HepG2 (cell line): ENCODE measurements at places on chromosomes 3 and 15. TPM values are rescaled to one million over a fixed set of nuclear protein-coding genes. Genes with fewer than 3 reads are reported as not detected.

DNA sequence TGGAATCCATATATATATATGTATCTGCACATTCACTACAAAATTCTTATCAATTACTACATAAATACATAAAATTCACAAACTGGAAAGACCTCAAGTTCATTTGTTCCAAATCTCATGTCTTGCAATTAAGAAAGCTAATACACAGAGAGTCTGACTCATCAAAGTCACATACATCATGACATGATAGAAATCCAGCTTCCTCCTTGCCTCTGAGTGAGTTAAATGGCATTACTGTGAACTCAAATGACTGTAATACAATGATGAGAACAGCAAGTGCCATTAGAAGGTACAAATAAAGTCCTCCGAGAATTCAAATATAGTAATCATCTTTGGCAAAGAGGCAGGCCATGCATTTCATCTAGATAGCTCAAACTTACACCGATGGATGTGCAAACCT, 55.1 kb upstream of the AGTR1 start:
- DNase-seq = no peak
- H3K4me1 ChIP-seq = peaks cover 19% of the 10 kb centered on the region
- no peak overlapping the region for H3K4me3 ChIP-seq
- no peaks in the 10 kb centered on the region for H3K27me3 ChIP-seq

GRCh38 chr15:100766243-100767000, 113.2 kb upstream of the ALDH1A3 start:
- H3K4me1 ChIP-seq = no peaks in the 10 kb centered on the region
- DNase-seq = no peak
- no peak overlapping the region for H3K27ac ChIP-seq
- peaks cover 2% of the 10 kb centered on the region for H3K27me3 ChIP-seq

DNA sequence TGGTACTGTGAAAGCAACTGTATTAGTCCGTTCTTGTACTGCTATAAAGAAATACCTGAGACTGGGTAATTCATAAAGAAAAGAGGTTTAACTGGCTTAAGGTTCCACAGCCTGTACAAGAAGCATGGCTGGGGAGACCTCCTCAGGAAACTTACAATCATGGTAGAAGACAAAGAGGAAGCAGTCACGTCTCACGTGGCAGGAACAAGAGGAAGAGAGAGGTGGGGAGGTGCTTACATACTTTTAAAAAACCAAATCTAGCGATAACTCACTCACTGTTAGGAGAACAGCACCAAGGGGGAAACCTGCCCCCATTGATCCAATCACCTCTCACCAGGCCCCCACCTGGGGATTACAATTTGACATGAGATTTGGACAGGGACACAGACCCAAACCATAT, 48.9 kb downstream of the IQGAP1 start:
- no peaks in the 10 kb centered on the region for H3K4me1 ChIP-seq
- H3K4me3 ChIP-seq = no peak overlapping the region
- H3K27me3 ChIP-seq = no peaks in the 10 kb centered on the region
- no peak for DNase-seq

DNA sequence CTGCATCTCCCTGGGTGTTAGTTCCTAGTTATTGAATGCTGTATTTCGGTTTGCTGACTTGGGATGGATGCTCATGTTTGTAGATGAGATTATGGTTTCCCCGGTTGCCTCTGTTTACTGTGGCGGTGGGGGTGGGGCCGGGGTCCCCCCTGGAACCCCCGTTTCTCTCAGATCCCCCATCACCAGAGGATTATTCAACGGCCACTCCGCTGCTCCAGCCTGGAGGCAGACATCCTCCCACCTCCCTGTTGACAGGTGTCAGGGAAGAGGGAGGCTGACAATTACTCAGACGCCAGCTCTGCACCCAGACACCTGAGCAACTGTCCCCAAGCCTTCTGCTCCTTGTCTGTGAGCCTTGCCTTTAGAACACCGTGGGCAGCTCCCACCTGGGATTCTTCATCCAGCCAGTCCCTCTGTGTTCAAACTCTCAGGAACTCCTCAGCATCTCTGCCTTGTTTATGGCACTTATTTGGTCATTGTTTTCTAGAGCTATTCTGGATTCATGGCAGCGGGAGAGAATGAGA, 95.9 kb upstream of the PRR20G start:
- no peak overlapping the region for H3K4me3 ChIP-seq
- no peaks in the 10 kb centered on the region for H3K36me3 ChIP-seq
- H3K4me1 ChIP-seq = no peaks in the 10 kb centered on the region
- DNase-seq = no peak
- peaks cover 31% of the 10 kb centered on the region; the same call in 1 of the 3 replicates for H3K27me3 ChIP-seq

DNA sequence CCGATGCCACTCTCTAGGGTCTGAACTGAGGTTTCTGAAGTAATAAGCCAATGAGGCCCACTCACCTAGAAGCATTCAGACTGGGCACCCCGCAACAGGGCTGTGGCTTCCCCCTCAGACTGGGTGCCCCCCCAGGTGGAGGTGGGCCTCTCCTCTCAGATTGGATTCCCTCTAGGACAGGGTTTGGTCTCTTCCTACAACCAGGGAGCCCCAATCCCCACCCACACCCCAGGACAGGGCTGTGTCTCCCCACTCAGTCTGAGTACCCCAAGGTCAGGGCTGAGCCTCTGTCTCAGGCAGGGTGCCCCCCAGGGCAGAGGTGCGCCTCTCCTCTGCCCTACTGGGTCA, 27.7 kb downstream of the PTH1R start:
- H3K27ac ChIP-seq = no peak overlapping the region
- peaks cover 6% of the 10 kb centered on the region; the same call in 1 of the 2 replicates for H3K27me3 ChIP-seq
- H3K4me1 ChIP-seq = peaks cover 10% of the 10 kb centered on the region

- H3K27me3 ChIP-seq = no peaks in the 10 kb centered on the region
- H3K4me3 ChIP-seq = no peak overlapping the region
- no peak for DNase-seq
- no peaks in the 10 kb centered on the region for H3K36me3 ChIP-seq
Measured at GRCh38 chr3:31777887-31778286, 203.2 kb downstream of the OSBPL10 start.

- H3K27ac ChIP-seq = no peak overlapping the region
- no peak for DNase-seq
- no peaks in the 10 kb centered on the region; the same call in 1 of the 2 replicates for H3K27me3 ChIP-seq
Measured at GRCh38 chr15:80177156-80177555, 24.4 kb downstream of the FAH start.

DNA sequence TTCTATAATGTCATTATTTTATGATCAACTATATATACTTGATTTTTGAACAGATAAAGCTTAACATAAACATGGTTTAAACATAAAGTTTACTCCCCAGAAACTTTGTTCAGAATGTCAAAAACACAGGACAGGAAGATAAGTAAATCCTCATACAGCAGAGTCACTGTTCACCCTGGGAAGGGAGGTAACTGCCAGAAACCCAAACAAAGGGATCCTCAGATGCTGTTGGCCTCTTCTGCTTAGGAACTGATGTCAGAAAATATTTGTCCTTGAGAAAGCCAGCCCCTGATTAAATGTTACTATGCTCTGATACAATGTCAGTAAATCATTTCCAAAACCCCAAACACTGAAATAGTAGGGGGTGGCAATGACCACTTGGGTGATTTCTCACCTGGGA, 185.3 kb downstream of the TJP1 start:
- no peak for DNase-seq
- peaks cover 17% of the 10 kb centered on the region for H3K4me1 ChIP-seq
- no peaks in the 10 kb centered on the region for H3K36me3 ChIP-seq
- H3K27me3 ChIP-seq = peaks cover 12% of the 10 kb centered on the region; the same call in 2 of the 3 replicates
- no peak overlapping the region for H3K4me3 ChIP-seq

DNA sequence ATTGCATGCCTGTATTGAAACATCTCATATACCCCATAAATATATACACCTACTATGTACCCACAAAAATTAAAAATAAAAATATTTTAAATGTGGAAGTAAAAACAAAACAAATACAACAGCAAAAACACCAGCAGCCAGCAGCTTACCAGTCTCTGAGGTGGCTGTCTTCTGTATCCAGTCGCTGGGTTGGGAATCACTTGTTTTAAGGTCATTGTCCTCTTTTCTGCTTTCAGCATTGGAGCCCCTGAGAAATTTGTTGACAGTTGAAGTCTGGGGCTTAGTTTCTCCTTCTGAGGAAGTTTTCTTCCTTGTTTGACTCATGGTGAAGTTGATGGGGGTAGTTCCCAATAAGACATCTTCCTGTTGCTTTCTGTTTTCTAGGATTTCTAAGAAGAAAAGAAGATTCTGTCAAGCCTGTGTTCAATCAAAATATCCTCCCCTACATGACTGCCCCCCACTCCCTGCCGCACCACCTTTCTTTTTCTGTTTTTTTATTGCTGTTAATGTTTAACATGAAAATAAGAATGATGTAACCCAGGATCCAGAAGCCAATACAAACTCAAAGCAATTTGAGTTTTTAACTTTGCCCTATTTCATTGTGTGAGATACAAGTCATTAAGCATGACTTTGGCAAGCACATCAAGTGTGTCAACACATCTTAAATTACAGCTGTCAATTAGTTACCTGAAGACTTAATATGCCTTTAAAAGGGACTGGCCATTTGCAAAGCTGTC, at the start of gene LRRC31:
Gene LRRC31 (minus strand): TSS at position 452 of the 737 bp plus-strand sequence. CDS start 128 bp downstream, at position 324.
- no peaks in the 10 kb centered on the region for H3K36me3 ChIP-seq
- DNase-seq = no peak
- no peak within 1 kb of the TSS for H3K27ac ChIP-seq
- H3K27me3 ChIP-seq = no peaks in the 10 kb centered on the region
- H3K4me1 ChIP-seq = peaks cover 12% of the 10 kb centered on the region

DNA sequence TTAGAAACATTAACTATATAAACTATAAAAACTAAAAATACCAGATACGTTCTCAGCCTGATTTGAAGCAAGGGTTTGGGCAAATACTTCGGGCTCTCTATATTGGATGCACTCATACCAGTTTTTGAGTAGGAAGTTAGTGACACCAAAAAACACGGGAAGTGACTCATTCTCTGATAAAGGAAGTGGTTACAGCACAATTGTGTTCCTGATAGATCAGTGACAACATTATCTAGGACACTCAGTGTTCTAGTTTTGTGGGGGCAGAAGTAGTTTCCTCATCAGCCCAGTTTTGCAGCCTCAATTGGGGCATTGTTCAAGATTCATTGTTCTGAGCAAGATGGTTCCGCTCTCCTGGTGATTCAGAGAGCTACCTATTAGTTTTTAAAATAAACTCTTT, 469.6 kb upstream of the DPPA4 start:
- no peaks in the 10 kb centered on the region for H3K36me3 ChIP-seq
- H3K27me3 ChIP-seq = no peaks in the 10 kb centered on the region
- no peak overlapping the region for H3K4me3 ChIP-seq
- no peaks in the 10 kb centered on the region for H3K4me1 ChIP-seq

DNA sequence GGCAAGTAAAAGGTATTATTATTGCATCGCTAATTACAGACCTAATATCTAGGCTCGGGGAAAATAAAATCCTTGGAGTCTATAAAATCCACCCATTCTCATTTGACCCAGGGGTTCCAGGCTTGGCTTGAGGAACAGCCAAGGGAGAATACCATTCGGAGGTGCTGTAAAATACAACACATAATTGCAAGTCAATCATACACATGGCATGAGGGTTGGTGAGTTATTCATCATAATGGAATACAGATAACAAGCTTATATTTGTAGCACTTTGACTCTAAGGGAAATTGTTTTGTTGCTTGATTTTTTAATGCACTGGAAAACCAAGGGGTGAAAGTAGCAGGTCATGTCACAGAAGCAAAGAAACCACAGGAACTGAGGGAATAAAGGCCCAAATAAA, 16.8 kb upstream of the DIS3L start:
- DNase-seq = no peak
- peaks cover 15% of the 10 kb centered on the region; the same call in 1 of the 3 replicates for H3K27me3 ChIP-seq
- H3K27ac ChIP-seq = no peak overlapping the region
- H3K4me3 ChIP-seq = no peak overlapping the region
- H3K36me3 ChIP-seq = no peaks in the 10 kb centered on the region

DNA sequence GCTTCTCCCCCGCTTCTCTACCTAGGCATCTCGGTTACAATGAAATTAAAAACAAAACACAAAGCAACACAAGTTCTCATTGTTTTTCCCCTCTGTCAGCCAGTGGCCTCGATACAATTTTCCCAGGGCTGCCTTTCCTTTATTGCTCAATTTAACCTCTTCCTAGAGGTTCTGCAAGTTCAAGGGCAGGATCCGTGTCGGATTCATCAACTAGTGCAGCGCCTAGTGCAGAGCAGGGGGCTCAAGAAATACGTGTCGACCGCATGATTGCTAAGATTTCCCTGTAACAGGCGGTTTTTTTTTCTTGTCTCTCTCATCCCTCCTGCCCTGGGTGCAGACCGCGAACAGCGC, 1.4 kb upstream of the BHLHE40 start:
- DNase-seq = no peak
- H3K27me3 ChIP-seq = no peaks in the 10 kb centered on the region
- H3K27ac ChIP-seq = peak overlapping the region; percentile 100
- H3K4me1 ChIP-seq = peaks cover 26% of the 10 kb centered on the region
- peak overlapping the region; percentile 45 for H3K4me3 ChIP-seq

GRCh38 chr3:188624384-188624783, 470.4 kb downstream of the LPP start:
- no peak overlapping the region for H3K27ac ChIP-seq
- H3K27me3 ChIP-seq = no peaks in the 10 kb centered on the region
- H3K36me3 ChIP-seq = no peaks in the 10 kb centered on the region
- no peak overlapping the region for H3K4me3 ChIP-seq

Gene DNAH12
- total RNA-seq = 0.04 and 0.11 TPM in 2 replicates

Gene TGM4
- total RNA-seq = 0.15 and 0.18 TPM in 2 replicates

Gene SUSD5
- total RNA-seq = not detected in 2 replicates

Gene PRSS50
- not detected in 2 replicates for total RNA-seq

Gene ASTE1
- 7.9 and 10.5 TPM in 2 replicates for total RNA-seq

Gene LDHAL6B
- total RNA-seq = not detected in 2 replicates

Gene SHC4
- total RNA-seq = 0.04 TPM in 2 replicates

Gene PARP14
- 19.1 and 29.0 TPM in 2 replicates for total RNA-seq
